Eye (tissue), 1 donor: ENCODE measurements at places on chromosomes 11 and 22.

GRCh38 chr11:61294717-61295595 lies at the start of gene VWCE:
Gene VWCE (minus strand): TSS chr11:61295316. CDS start chr11:61295037, 279 bp downstream.
- DNase-seq: peak; percentile 90

DNA sequence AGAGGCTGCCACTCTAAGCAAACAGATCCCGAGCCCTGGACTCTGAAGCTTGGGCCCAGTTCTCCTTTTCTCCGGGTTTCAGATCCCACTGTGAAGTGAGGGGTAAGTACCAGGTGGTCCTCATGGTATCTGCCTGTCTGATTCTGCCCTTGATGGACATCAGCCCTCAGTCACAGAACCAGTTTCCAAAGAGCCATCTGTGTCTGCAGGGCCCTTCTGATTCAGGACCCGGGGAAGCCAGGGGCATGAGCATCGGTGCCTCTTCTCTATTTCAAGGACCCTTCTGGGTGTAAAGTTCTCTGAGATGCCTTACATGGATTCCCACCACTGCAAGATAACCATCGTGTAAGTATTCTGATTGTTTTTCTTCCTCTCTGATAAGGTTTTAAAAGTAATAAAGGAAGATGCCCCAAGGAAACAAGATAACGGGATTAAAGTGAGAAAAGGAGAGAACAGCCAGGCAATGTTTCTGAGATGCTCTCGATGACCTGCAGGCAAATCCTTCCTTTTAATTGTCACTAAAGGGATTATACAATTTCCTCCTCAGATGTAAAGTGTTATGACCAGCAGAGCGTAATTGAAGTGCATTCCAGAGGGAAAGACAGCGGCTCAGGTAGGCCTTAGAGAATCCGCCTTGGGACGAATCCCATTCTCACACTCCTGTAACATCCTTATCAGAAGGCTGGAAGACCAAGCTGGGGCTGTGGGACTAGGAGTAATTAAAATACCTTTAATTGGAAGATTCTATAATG lies 924.3 kb downstream of the TBC1D22A start:
- no peak for DNase-seq

DNA sequence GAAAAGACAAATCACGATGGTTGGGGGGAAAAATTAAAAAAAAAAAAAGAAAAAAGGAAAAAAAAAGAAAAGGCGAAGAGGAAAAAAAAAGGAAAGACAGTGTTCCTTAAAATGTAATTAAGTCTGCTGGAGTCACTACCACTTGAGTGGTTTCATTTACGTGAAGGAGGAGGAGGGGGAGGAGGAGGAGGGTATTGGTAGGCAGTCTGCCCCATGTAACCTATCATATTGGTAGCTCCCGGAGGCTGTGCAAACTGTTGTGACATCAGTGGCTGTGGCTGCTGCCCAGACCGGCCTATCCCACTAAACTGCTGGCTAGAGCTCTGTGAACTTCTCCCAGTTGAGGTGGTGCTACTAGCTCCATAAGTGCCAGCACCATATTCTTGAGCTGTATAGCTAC lies 17.9 kb downstream of the KDELR3 start:
- no peak for DNase-seq

DNA sequence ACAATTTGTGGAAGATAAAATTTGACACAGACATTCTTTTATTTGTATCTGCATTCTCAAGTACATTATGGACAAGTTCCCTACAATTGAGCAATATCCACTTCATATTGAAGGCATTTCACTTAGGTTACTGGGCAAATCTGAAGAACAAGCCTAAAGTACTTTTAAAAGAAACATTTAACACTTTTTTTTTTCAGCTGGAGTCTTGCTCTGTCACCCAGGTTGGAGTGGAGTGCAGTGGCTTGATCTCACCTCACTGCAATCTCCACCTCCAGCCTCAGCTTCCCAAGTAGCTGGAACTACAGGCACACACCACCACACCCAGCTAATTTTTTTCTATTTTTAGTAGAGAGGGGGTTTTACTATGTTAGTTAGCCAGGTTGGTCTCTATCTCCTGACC lies 70.2 kb downstream of the OR4C45 start:
- DNase-seq: no peak

- no peak for DNase-seq
Observed at GRCh38 chr11:60985991-60986915, 14.8 kb downstream of the CD6 start.

DNA sequence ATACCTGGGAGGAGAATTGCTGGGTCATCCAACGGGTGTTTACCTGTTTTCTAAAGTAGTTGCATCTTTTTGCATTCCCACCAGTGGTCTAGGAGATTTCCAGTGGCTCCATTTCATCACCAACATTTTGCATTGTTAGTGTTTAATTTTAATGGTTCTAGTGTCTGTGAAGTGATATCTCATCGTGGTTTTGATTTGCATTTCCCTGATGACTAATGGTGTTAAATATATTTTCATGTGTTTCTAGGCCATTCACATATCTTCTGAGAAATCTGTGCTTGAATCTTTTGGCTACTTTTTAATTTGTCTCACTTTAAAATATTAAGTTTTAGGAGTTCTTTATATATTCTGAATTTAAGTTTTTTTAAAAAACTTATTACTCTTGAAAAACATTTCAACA lies 439.6 kb downstream of the TMEM135 start:
- DNase-seq: no peak

GRCh38 chr22:17159504-17159951 lies 451 bp upstream of the HDHD5 start:
- DNase-seq: no peak

GRCh38 chr11:135075740-135076139 lies 663.7 kb upstream of the B3GAT1 start:
- DNase-seq: no peak

DNA sequence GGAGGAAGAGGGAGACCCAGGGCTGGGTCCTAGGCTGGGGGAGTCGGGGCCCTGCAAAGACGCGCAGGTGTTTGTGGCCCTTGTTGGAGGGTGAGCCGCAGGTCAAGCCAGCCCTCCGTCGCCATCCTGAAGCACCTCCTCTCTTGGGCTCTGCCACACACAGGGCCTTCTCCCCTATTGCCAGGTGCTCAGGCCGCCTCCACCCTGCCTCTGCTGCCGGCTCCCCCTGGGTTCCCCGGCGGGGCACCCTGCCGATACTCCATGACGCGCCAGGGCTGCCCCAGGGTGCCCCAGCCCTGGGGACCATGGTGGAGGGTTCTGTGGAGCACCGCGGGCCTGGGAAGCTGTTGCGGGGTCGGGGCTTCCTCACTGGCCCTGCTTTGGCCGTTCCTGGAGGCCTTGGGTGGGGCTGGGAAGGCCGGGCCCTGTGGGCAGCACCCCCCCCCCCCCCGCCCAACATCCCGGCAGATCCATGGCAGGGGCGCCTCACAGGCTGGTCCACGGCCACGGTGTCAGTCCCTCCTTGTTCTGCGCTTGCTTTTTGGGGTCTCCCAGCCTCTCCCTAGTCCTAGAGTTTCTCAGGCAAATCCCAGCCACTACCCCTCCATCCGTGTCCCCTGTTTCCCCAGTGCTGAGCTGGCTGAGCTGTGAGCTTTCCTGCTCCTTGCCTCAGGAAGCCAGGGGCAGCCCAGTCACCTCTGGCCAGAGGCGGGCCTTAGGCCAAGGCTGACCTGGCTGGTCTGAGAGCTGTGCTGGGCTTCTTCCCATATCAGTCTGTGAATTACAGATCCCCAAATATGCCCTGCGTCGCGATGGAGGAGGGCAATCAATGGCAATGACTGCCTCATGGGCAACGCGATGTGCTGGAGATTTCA lies 2.3 kb upstream of the ADORA2A start:
- no peak for DNase-seq

DNA sequence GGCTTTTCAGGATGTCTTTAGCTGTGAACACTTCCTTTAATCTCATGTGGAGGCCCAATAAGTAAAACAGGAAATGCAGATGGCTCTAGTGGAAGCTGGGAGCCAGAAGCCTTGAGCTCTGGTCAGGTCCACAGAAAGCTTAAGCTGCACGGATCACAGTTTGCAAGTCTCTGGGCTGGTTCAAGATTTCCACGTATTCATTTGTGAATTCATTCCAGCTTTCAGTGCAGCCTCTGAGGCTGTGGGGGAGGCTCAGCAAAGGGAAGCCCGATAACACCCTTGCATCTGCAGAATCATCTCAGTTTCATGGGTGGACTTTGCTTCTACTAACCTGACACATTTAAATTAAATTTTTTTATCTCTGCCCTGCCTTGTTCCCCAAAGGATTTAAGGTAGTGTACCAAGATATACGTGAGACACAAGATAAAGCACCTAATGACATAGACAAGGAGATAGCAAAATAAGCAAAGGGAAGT lies 65.6 kb downstream of the ISX start:
- DNase-seq: no peak

DNA sequence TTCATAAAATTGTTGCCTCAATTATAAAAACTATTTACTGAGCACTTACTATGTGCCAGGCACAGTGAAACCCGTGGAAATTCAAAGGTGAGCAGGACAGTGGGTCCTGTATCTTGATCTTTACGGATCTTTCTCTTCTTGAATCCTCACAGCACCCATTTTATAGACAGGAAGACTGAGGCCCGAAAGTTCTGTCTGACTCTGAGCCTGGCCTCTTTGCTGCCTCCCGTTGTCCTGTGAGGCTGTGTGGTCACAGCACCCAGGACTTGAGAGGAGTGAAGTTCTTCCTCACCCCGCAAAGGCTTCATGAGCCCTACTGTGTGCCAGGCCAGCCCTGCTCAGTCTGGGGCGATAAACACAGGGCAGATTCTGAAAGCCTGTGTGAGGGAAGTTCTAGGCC lies 13.4 kb upstream of the MN1 start:
- DNase-seq: no peak

- no peak for DNase-seq
Observed at GRCh38 chr11:113603277-113604059, 102.6 kb downstream of the TMPRSS5 start.
